ENCODE measurements at places on chromosomes 2 and 18.
A peak's percentile ranks its signal among the peaks of the same experiment; 100 is the strongest.

- DNase-seq, result peak; percentile 62
Measured at GRCh38 chr2:235468978-235469655, 24.7 kb upstream of the AGAP1 start.

DNA sequence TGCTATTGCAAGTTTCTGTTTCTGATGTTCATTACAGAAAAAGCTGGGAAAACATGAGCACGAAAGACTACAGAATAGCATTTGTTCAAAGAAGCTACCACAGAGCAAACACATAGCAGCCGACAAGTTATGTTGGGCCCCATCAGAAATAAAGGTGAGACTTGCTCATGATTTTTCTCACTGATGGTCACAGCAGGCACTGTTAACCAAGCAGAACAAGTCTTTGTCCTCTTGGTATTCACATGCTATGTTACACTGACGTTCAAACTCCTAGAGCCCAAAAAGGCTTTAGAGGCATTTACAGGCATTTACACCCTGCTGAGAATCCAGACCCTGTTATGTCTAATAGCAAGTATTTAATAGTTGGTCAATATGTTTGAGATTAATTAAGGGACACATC, 235.0 kb upstream of the HNMT start:
- no peak for DNase-seq

- peak; percentile 67 for DNase-seq
Measured at GRCh38 chr2:61658841-61659780, 121.0 kb upstream of the XPO1 start.

- DNase-seq, result no peak
Measured at GRCh38 chr18:22368021-22368420, 49.7 kb downstream of the CTAGE1 start.
